ENCODE measurements at places on chromosomes 5 and 9. TPM values are rescaled to one million over a fixed set of nuclear protein-coding genes. Genes with fewer than 3 reads are reported as not detected.

HMCN2 gene
- polyA plus RNA-seq, result 4.8 TPM

RGS14 gene
- 74.5 TPM for polyA plus RNA-seq

VCAN gene
- polyA plus RNA-seq, result 0.35 TPM

MAMDC2 gene
- 7.0 TPM for polyA plus RNA-seq

GRAMD2B gene
- polyA plus RNA-seq, result 10.9 TPM

IL17B gene
- 1.4 TPM for polyA plus RNA-seq

ANAPC2 gene
- 47.3 TPM for polyA plus RNA-seq

OR1L1 gene
- not detected for polyA plus RNA-seq

F2RL1 gene
- polyA plus RNA-seq, result 10.3 TPM

GPR151 gene
- polyA plus RNA-seq, result not detected

PCDHGA2 gene
- 0.14 TPM for polyA plus RNA-seq

SLC34A1 gene
- 0.13 TPM for polyA plus RNA-seq
